ENCODE measurements at places on chromosomes 5 and 9.
A peak's percentile ranks its signal among the peaks of the same experiment; 100 is the strongest.

- H3K36me3 ChIP-seq, result peaks cover 34% of the 10 kb centered on the region
- no peak overlapping the region for H3K27ac ChIP-seq
- no peaks in the 10 kb centered on the region for H3K27me3 ChIP-seq
- no peaks in the 10 kb centered on the region for H3K4me1 ChIP-seq
These were observed 39.9 kb downstream of the ERP44 start for GRCh38 chr9:100058699-100059579.

GRCh38 chr5:96881511-96882115 is 5.3 kb downstream of the ERAP2 start:
- no peak for DNase-seq
- no peak overlapping the region for H3K4me3 ChIP-seq
- no peak overlapping the region for H3K27ac ChIP-seq
- peaks cover 51% of the 10 kb centered on the region for H3K4me1 ChIP-seq
- no peaks in the 10 kb centered on the region for H3K27me3 ChIP-seq

- no peaks in the 10 kb centered on the region for H3K36me3 ChIP-seq
- H3K4me3 ChIP-seq, result no peak overlapping the region
- no peak overlapping the region for H3K27ac ChIP-seq
- no peaks in the 10 kb centered on the region for H3K27me3 ChIP-seq
- H3K4me1 ChIP-seq, result no peaks in the 10 kb centered on the region
These were observed 77.3 kb upstream of the MAN2A1 start for GRCh38 chr5:109612278-109612905.

DNA sequence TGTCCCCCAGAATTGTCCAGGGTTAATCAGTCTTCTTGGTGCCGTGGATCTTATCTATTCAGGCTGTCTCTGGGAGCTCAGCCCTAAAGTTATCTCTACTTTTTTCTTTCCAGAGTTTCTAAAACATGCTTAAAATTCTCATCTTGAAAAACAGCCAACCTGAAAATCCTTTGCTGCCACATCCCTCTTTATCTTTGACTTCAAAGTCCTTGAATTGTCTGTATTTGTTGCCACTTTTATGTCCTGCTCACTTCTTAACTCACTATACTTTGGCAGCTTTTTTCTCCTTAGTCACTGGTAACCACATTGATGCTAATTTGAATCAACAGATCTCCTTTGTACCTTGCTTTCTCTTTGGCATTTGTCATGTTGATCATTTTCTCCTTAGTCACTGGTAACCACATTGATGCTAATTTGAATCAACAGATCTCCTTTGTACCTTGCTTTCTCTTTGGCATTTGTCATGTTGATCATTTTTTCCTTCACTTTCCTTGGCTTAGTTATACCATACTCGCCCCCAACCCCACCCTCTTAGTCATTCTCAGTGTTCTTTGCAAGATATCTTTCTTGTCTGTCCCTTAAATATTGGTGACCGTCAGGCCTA is 8.5 kb downstream of the DMXL1 start:
- H3K27ac ChIP-seq, result no peak overlapping the region
- no peaks in the 10 kb centered on the region for H3K36me3 ChIP-seq
- no peak overlapping the region for H3K4me3 ChIP-seq

GRCh38 chr5:148811756-148812155 is 14.7 kb upstream of the ADRB2 start:
- no peak overlapping the region for H3K4me3 ChIP-seq
- DNase-seq, result no peak
- H3K27ac ChIP-seq, result no peak overlapping the region
- no peaks in the 10 kb centered on the region for H3K27me3 ChIP-seq
- peaks cover 24% of the 10 kb centered on the region for H3K4me1 ChIP-seq
- no peaks in the 10 kb centered on the region for H3K36me3 ChIP-seq

GRCh38 chr9:21689854-21690253 is 112.6 kb upstream of the MTAP start:
- H3K4me1 ChIP-seq, result no peaks in the 10 kb centered on the region
- no peaks in the 10 kb centered on the region for H3K27me3 ChIP-seq
- no peak overlapping the region for H3K4me3 ChIP-seq
- no peak overlapping the region for H3K27ac ChIP-seq

- no peaks in the 10 kb centered on the region for H3K27me3 ChIP-seq
- no peaks in the 10 kb centered on the region for H3K36me3 ChIP-seq
- no peak overlapping the region for H3K27ac ChIP-seq
- no peak for DNase-seq
- peak overlapping the region; percentile 33 for H3K4me3 ChIP-seq
These were observed 37.5 kb upstream of the PPP1R26 start for GRCh38 chr9:135442075-135442474.

- no peaks in the 10 kb centered on the region for H3K36me3 ChIP-seq
- no peak overlapping the region for H3K27ac ChIP-seq
- DNase-seq, result no peak
These were observed 27.5 kb downstream of the ARL15 start for GRCh38 chr5:54282876-54283275.

GRCh38 chr9:79026316-79026715 is 545.4 kb upstream of the TLE4 start:
- no peak for DNase-seq
- H3K4me3 ChIP-seq, result no peak overlapping the region
- no peaks in the 10 kb centered on the region for H3K27me3 ChIP-seq
- H3K4me1 ChIP-seq, result no peaks in the 10 kb centered on the region
- no peak overlapping the region for H3K27ac ChIP-seq

GRCh38 chr9:133683586-133684120 is 47.5 kb downstream of the DBH start:
- H3K4me3 ChIP-seq, result no peak overlapping the region
- H3K4me1 ChIP-seq, result peaks cover 24% of the 10 kb centered on the region
- no peaks in the 10 kb centered on the region for H3K27me3 ChIP-seq
- peak overlapping the region; percentile 78 for H3K27ac ChIP-seq
- no peak for DNase-seq

GRCh38 chr9:126806336-126806735 is 1.5 kb downstream of the ZBTB43 start:
- peaks cover 32% of the 10 kb centered on the region for H3K4me1 ChIP-seq
- DNase-seq, result no peak
- peaks cover 18% of the 10 kb centered on the region for H3K36me3 ChIP-seq
- H3K27me3 ChIP-seq, result no peaks in the 10 kb centered on the region

- no peak overlapping the region for H3K4me3 ChIP-seq
- H3K36me3 ChIP-seq, result no peaks in the 10 kb centered on the region
- H3K4me1 ChIP-seq, result no peaks in the 10 kb centered on the region
- H3K27me3 ChIP-seq, result peaks cover 57% of the 10 kb centered on the region
These were observed 35.1 kb downstream of the NDUFS6 start for GRCh38 chr5:1836176-1836890.

- no peaks in the 10 kb centered on the region for H3K4me1 ChIP-seq
- H3K4me3 ChIP-seq, result no peak overlapping the region
- H3K36me3 ChIP-seq, result no peaks in the 10 kb centered on the region
- peak overlapping the region; percentile 67 for H3K27ac ChIP-seq
- DNase-seq, result peak; percentile 82
These were observed 118.3 kb downstream of the SLC1A3 start for GRCh38 chr5:36724467-36725332.

GRCh38 chr5:167819406-167819805 is 472.0 kb upstream of the WWC1 start:
- DNase-seq, result no peak
- H3K36me3 ChIP-seq, result no peaks in the 10 kb centered on the region
- H3K27ac ChIP-seq, result no peak overlapping the region
- H3K4me1 ChIP-seq, result no peaks in the 10 kb centered on the region

DNA sequence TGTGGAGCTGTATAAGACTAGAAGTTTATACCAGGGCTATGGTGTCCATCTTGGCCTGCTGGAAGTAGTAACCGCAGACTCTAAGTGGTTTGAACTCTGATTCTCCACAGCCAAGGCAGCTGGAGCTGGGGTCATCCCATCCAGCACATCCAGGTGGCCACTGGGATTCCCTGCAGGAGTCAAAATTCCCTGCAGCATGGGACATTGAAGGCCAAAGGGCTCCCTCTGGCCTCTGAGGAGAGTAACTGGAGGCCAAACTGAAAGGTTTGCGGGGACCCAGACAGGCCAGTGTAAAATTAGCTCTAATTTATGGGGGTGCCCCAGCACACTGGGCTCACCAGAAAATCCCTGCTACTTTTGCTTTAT is 12.2 kb upstream of the PRXL2C start:
- H3K27ac ChIP-seq, result no peak overlapping the region
- DNase-seq, result no peak
- no peak overlapping the region for H3K4me3 ChIP-seq
- no peaks in the 10 kb centered on the region for H3K36me3 ChIP-seq
- H3K27me3 ChIP-seq, result no peaks in the 10 kb centered on the region

- H3K36me3 ChIP-seq, result no peaks in the 10 kb centered on the region
- H3K4me1 ChIP-seq, result no peaks in the 10 kb centered on the region
- no peak overlapping the region for H3K4me3 ChIP-seq
- no peak overlapping the region for H3K27ac ChIP-seq
- H3K27me3 ChIP-seq, result no peaks in the 10 kb centered on the region
These were observed 1401.4 kb downstream of the EFNA5 start for GRCh38 chr5:106269252-106269843.

DNA sequence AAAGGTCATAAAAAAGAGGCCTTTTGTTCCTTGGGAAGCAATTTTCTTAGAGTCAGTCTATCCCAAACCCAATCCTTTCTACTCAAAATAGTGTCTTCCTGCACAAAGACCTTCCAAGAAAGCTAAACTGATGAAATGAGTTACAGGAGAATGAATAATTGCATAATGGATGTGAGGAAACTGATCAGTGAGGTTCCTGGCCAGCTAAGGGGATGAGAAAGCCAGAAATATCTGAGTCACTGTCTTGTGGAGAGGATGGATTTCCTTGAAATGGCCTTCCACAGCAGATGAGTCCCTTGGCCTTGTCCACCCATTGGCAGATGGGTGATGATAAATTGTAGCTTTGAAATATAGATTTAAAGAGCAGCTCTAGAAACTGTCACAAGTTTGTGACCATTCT is 756.1 kb downstream of the DNAH5 start:
- H3K27me3 ChIP-seq, result no peaks in the 10 kb centered on the region
- no peaks in the 10 kb centered on the region for H3K36me3 ChIP-seq
- no peaks in the 10 kb centered on the region for H3K4me1 ChIP-seq
- no peak overlapping the region for H3K4me3 ChIP-seq
- no peak for DNase-seq

DNA sequence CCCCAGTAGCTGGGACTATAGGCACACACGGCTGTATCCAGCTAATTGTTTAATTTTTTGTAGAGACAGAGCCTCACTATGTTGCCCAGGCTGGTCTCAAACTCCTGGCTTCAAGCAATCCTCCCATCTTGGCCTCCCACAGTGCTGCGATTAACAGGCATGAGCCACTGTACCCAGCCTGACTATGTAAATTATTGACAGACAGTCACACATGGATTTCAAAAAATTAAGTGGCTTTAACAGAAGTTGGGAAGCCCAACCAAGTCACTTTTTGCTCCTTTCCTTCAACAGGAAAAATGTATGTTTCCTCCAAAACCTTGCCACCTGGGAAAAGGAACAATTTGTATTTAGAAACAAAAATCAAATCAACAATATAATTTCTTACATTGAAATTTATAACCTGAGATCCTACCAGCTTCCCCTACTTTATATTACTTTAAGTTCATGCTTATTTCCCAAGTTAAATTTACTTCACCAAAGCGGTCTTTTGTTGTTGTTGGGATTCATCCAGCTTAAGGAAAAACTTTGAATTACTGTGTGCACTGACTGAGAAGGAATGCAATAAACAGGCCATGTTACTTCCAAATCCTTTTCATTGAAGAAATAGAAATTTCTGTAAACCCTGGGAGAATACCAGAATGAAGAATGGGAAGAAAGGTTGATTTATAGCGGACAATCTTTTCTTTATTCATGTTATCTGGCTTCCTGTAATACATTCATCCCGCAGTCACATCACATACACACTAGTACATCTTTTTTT is 8.6 kb downstream of the PCA3 start:
- no peak for DNase-seq
- peaks cover 3% of the 10 kb centered on the region for H3K27me3 ChIP-seq
- no peak overlapping the region for H3K27ac ChIP-seq

GRCh38 chr9:81574405-81574804 is 114.9 kb downstream of the TLE1 start:
- no peaks in the 10 kb centered on the region for H3K4me1 ChIP-seq
- H3K27me3 ChIP-seq, result no peaks in the 10 kb centered on the region
- no peak overlapping the region for H3K4me3 ChIP-seq
- no peaks in the 10 kb centered on the region for H3K36me3 ChIP-seq
- no peak overlapping the region for H3K27ac ChIP-seq

DNA sequence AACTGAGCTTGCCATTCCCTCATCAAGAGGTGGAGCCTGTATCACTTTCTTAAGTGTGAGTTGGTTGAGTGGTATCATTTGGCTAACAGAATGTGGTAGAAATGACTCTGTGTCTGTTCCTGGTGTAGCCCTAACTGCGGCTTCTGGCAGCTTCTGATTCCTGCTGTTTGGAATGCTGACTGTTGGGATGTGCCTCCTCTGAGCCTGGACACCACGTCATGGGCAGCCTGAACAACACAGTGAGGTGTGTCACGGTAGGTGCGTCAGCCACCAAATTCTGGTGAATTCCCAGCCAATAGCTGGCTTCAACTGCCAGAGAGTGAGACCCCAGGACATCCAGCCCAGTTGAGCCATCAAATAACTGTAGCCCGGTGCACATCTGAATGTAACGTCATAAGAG is 6.1 kb upstream of the C9orf152 start:
- no peak for DNase-seq
- no peaks in the 10 kb centered on the region for H3K27me3 ChIP-seq
- H3K4me1 ChIP-seq, result peaks cover 6% of the 10 kb centered on the region
- H3K36me3 ChIP-seq, result no peaks in the 10 kb centered on the region

DNA sequence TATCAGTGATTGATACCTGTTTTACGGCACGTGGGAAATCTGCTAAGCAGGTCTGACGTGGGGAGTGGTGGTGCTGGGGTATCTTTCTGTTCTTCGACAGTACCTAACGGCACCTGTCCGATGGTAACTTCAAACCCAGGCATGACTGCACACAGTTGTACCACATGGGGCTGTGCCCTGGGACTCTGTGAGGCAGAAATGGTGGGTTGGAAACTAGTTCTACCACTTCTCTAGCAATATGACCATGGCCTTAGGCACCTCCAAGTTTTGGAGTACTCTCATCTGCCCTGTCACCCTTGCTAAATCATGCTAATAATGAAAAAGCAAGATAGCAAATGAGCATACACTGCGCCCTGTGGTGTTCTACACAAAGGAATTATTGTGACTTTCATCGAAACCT is 30.9 kb downstream of the EPB41L4B start:
- no peak for DNase-seq
- H3K4me3 ChIP-seq, result no peak overlapping the region
- H3K27me3 ChIP-seq, result no peaks in the 10 kb centered on the region
- no peak overlapping the region for H3K27ac ChIP-seq

DNA sequence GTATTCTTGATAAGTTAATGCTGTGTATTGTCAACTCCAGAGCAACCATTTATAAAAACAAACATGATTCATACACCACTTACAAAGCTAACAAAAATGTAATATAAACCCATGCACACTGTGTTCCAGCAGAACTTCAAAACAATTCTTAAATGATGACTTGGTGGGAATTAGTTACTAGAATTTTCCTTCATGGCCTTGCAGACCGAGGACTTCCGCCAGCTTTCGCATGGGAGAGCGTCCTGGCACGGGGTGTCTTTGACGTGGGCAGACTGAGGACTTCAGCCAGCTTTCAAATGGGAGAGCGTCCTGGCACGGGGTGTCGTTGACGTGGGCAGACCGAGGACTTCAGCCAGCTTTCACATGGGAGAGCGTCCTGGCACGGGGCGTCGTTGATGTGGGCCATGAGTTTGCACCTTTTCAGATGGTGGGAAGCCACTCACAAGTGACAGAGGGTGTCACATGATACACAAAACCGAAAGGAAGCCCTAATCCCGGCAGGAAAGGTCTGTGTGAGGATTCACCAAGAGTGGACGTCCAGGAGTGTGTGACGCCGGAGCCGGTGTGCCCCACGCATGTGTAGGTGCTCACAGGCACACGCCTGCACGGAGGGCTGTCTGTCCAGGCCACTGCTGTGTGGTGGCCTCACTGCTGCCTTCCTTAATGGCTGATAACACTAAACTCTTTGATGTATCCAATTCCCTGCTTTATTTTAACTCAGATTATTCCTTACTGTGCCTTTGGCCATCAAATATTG is 211.3 kb upstream of the IRX4 start:
- H3K27ac ChIP-seq, result peak overlapping the region; percentile 73
- no peak overlapping the region for H3K4me3 ChIP-seq
- DNase-seq, result no peak
- H3K27me3 ChIP-seq, result no peaks in the 10 kb centered on the region
- H3K4me1 ChIP-seq, result no peaks in the 10 kb centered on the region
